ENCODE measurements at places on chromosomes 4 and X.

GRCh38 chrX:2820136-2820771 lies 8.5 kb upstream of the GYG2 start:
- no peaks in the 10 kb centered on the region for H3K27me3 ChIP-seq
- no peak for DNase-seq
- no peaks in the 10 kb centered on the region for H3K36me3 ChIP-seq
- no peak overlapping the region for H3K4me3 ChIP-seq
- H3K27ac ChIP-seq: no peak overlapping the region

DNA sequence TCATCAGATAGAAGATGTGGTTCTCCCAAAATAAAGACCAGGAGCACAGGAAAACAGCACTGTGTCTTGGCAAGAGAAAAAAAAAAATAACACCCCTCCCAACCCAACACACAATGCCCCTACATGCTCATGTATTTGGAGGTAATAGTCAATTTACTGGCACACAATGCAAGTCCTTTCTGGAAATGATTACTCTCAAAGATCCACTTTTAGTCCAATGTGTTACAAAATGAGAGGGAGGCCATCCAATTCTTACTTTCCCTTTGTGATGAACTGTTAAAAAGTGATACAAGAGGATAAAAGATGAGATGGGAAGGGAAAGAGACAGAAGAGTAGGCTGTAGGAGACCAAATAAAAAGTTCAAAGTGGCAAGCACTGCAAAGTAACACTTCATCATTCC lies 180.3 kb upstream of the DKK2 start:
- H3K27me3 ChIP-seq: no peaks in the 10 kb centered on the region
- no peaks in the 10 kb centered on the region for H3K4me1 ChIP-seq
- no peak overlapping the region for H3K4me3 ChIP-seq
- no peak overlapping the region for H3K27ac ChIP-seq
- no peaks in the 10 kb centered on the region for H3K36me3 ChIP-seq

- H3K36me3 ChIP-seq: no peaks in the 10 kb centered on the region
- H3K27ac ChIP-seq: no peak overlapping the region
- DNase-seq: no peak
- H3K4me1 ChIP-seq: no peaks in the 10 kb centered on the region
Observed at GRCh38 chr4:179110356-179110755, 1668.1 kb upstream of the AGA start.

DNA sequence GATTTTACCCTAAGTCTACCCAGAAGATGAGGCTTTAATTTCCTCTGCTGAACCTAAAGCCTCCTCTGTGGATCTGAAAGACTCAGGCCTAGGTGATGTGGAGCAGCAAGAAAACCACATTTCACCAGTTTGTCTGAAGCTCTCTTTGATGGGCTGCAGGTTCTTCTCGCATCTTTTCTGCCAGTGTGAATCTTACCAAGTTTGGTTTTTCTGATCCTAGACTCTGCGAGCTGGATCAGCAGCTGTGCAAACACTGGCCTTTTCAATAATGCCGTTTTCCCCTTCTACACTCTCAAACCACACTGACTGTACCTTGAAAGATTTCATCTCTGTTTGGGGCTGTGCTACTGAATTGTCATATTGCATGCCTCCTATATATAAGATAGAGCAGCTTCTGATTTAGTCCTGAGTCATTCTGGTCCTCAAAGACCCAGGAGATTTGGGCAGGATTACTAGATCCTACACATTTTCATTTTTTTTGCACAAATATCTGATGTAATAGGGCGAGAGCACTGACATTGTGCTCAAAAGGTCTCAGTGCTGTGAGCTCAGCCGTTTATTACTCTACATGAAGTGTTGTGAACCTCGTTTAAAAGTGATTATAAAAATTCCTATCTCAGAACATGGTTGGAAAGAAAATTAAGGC lies 133.6 kb upstream of the FAM9C start:
- H3K36me3 ChIP-seq: no peaks in the 10 kb centered on the region
- no peaks in the 10 kb centered on the region for H3K27me3 ChIP-seq
- no peak overlapping the region for H3K4me3 ChIP-seq

DNA sequence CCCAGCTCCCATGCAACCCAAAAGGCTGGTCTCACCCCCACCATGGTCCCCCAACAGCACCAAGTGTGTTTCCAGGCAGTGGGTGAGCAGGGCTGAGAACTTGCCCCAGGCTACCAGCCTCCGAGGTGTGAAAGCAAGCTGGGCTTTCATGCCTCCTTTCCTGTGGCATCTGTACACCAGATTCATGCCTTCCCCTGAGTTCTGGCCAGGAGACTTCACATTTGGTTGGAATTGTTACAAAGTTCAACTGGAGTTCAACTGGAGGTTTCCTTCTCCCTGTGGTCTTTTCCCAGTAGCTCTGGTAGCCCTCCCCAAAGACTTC lies 77.6 kb upstream of the RAB40AL start:
- H3K4me3 ChIP-seq: no peak overlapping the region
- DNase-seq: no peak
- H3K27me3 ChIP-seq: no peaks in the 10 kb centered on the region
- no peak overlapping the region for H3K27ac ChIP-seq
- H3K4me1 ChIP-seq: no peaks in the 10 kb centered on the region
- no peaks in the 10 kb centered on the region for H3K36me3 ChIP-seq

- H3K27me3 ChIP-seq: no peaks in the 10 kb centered on the region
- no peak for DNase-seq
- H3K4me3 ChIP-seq: no peak overlapping the region
- no peaks in the 10 kb centered on the region for H3K4me1 ChIP-seq
- no peak overlapping the region for H3K27ac ChIP-seq
- H3K36me3 ChIP-seq: no peaks in the 10 kb centered on the region
Observed at GRCh38 chr4:13821522-13821921, 194.0 kb upstream of the BOD1L1 start.

GRCh38 chr4:127995776-127996175 lies 30.6 kb downstream of the ABHD18 start:
- no peaks in the 10 kb centered on the region for H3K36me3 ChIP-seq
- H3K4me1 ChIP-seq: no peaks in the 10 kb centered on the region
- no peak overlapping the region for H3K27ac ChIP-seq
- no peak overlapping the region for H3K4me3 ChIP-seq
- DNase-seq: peak; percentile 82
